Common myeloid progenitor, CD34-positive (primary cell): ENCODE measurements at places on chromosomes 7 and 10.

DNA sequence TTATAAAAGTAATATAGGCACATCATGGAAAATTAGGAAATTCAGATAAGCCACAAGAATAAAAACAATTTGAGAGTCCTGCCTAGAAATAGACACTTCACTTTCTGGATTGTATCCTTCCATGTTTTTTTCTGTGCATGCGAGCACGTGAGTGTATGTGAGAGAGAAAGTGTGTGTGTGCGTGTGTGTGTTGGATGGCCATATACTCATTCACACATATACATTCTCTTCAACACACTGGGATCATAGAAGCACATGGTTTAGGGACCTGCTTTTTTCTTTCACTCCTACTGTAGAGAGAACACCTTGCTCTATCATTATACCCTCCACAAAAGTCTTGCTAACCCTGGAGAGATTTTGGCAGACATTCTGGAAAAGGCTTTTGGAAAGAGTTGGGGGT lies 7.5 kb downstream of the FFAR4 start:
- peak; percentile 34 for DNase-seq

- DNase-seq, result no peak
These were observed 11.1 kb downstream of the MAFK start for GRCh38 chr7:1541431-1542162.

- DNase-seq, result no peak
These were observed 56.0 kb downstream of the ZPBP start for GRCh38 chr7:50037086-50037485.

- DNase-seq, result no peak
These were observed 228.6 kb downstream of the GLRX3 start for GRCh38 chr10:130364631-130365411.

GRCh38 chr7:76424413-76425111 lies at the start of gene ZP3:
ZP3 (plus strand) TSS chr7:76424950; CDS start chr7:76424965, 15 bp downstream.
- no peak for DNase-seq

- peak; percentile 79 for DNase-seq
These were observed 660 bp upstream of the HHEX start for GRCh38 chr10:92688927-92689662.

DNA sequence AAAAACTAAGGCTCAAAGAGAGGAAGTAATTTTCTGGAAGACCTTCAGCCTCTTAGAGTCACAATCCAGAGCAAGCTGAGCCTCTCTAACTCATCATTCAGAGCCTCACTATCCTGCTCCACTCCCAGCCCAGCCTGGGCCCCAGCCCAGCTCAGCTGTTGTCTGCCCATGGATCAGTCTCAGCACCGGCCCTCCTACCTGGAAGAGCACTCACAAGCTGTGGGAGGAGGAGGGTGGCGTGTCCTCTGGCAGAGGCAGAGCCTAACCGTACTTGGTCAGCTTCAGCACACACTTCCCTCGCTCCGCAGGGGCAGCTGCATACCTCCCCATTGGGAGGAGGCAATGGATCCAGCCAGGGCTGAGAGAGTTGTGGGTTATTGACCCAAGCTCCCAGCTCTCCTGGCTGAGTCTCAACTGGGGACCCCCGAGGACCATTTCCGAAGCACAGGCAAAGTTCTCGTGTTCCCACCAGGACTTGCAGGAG lies 66.7 kb upstream of the GPR26 start:
- no peak for DNase-seq

GRCh38 chr10:75658915-75659314 lies 227.5 kb downstream of the LRMDA start:
- no peak for DNase-seq

DNA sequence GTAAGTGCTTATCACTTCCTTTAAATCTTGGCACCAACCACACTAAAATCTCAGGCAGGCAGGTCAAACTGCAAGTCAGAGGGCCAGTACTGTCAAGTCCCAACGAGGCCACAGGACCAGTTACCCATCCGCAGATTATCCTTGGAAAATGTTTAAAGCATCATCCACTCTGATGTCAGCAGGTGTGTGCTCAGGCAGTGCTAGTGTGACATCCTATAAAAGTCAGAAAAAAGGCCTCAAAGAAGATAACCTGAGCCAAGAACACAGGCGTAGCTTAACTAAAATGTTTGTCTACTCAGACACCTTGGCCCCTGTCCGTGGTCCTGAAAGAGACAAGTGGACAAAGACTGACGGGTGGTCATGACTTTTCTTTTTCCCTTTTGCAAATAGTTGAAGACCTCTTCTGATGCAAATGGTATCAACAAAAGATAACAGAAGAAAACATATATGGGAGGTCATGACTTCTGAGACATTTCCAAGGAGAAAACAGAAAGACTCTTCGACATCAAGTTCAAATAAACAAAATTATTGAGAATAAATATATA lies 309.3 kb downstream of the KCNMA1 start:
- peak; percentile 7 for DNase-seq

DNA sequence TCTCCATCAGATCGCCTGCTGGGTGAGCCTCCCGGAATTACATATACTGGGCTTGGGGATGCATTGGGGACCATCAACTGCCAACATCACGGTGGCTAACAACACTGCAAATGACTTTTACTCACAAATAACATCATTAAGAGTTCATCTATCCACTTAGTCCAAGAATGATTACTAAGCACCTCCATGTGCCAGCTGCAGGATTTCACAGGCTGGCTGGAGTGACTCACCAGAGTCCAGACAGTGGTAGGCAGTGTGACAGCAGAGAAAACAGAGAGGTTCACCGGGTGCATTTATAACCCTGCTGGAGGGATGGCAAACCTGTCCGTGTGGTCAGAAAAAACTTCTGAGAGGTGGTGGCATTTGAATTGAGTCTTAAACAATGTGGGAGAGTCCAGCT lies 3.2 kb upstream of the IGFBP3 start:
- DNase-seq, result no peak

GRCh38 chr7:25391295-25391861 lies 163.1 kb upstream of the NPVF start:
- peak; percentile 40 for DNase-seq

- no peak for DNase-seq
These were observed 49.6 kb downstream of the MAGI2 start for GRCh38 chr7:79403879-79404278.

GRCh38 chr7:124908259-124908658 lies 21.4 kb downstream of the POT1 start:
- DNase-seq, result no peak

- DNase-seq, result no peak
These were observed 8.5 kb downstream of the TPST1 start for GRCh38 chr7:66213637-66214036.

DNA sequence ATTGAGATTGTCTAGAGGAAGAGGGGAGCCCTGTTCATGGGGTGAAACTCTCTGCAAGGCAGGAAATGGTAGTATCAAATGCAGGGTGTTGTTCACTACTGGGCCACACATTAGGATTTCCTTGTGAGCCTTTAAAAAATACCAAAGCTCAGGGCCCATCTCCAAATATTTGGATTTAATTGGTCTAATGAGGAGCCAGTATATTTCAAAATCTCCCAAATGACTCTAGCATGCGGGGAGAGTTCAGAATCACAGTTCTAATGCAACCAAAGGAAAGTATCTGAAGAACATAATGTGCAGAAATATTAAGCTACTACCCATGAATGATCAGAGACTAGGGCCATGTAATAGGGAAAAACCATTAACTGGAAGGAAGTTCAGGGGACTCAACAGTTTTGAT lies 27.3 kb downstream of the JCAD start:
- no peak for DNase-seq

- DNase-seq, result no peak
These were observed 100.2 kb upstream of the SP4 start for GRCh38 chr7:21327422-21328409.

GRCh38 chr10:124802313-124802675 lies 675 bp downstream of the ABRAXAS2 start:
- DNase-seq, result peak; percentile 77

GRCh38 chr10:30902621-30903396 lies 128.9 kb downstream of the ZNF438 start:
- no peak for DNase-seq

- DNase-seq, result no peak
These were observed 68.0 kb downstream of the VOPP1 start for GRCh38 chr7:55504093-55504859.

DNA sequence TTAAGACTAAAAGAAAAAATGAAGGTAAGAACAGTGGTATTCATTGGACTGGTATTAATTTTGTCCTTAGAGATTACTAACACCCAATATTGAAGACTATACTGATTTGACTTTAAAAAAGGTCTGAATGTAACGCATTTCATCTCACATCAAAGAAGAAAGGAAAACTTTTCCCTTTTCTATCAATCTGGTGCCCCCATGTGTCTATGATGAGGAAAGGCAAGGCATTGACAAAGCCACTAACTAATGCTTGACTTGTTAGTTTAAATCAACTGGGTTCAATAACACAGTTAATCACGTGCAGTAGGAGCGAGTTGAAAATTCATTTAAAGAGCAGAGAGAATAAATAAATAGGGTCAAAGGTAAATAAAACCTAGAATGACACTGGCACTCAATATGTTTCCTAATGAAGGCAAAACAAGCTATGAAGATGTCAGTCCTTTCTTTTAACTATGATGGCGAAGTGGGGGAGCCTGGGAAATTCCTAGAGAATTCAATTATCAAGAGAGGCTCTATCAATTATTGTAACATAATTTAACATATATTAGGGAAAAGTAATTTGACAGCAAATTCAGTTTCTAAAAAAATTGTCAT lies 180.9 kb downstream of the ANK3 start:
- peak; percentile 52 for DNase-seq

- DNase-seq, result no peak
These were observed 75.1 kb downstream of the RELN start for GRCh38 chr7:103914147-103914899.

- no peak for DNase-seq
These were observed 114.0 kb downstream of the WDFY4 start for GRCh38 chr10:48798481-48799254.

DNA sequence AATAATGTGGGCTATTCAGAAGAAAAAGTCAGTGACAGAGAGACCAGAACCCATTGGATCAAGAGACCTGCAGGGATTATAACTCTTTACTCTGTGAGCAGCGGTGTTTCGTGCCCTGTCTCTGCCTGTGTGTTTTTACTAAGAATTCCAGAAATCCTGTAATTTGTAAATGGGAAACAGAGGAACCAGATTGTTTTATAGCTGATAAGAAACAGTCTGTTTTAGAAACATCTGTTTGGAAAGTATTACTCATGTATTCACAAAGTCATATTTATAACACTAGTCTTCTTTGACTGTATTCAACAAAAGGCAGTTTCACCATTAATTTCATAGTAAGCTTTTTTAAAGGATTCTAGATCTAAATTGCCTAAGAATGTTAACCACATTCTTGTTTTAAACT lies 30.0 kb upstream of the VDAC2 start:
- DNase-seq, result no peak

DNA sequence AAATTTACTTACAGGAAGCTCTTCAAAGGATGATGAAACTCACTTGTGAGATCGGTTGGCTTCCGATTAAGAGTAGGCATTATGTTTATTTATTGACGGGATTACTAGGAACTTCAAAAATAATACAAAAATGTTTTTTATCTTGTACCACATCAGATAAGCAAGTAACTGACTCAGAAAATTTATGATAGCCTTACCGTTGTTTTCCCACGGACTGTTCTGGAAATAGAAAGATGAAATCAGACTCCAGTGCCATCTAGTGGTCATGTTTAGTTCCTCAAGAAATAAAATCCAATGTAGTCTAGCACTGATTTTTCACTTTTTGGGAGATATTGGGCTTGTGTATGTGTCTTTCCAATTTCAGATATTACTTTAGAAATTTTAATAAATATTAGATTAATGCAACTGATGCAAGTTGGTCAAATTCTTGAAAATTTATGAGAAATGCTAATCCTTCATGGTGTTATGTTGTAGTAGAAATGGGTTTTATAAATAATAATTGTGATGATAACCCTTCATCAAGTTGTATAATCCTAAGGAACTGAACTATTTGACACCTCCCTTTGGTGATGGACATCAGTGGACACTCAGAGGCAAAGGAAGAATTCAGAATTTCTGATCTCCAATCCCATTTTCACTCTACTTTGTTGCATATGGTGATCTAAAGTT lies 168.8 kb downstream of the TMEM26 start:
- DNase-seq, result peak; percentile 70

GRCh38 chr10:76206797-76207352 lies 775.5 kb downstream of the LRMDA start:
- DNase-seq, result no peak

GRCh38 chr7:70446448-70447143 lies 685.3 kb upstream of the GALNT17 start:
- no peak for DNase-seq

- DNase-seq, result peak; percentile 23
These were observed 8.0 kb downstream of the RSU1 start for GRCh38 chr10:16809074-16809718.

DNA sequence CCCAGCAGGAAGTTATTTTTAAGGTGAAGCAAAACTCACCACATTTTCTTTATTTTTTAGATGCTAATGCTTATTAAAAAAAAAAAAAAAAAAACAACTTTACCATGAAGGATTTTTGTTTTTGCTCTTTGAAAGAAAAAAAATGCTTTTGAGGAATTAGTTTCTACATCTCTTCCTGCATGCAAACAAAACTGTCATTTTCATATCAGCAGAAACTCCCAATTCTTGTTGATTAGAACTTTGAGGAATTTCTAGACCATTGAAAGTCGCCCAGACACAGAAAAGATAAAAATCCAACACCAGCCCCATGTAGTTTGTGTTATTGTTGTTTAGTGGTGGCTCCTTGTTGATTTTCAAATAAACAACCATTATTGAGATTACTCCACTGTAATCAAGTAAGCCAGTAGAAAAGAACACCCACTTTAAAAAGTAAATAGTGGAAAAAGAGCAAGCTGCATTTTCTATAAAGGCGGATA lies 14.3 kb downstream of the SKIDA1 start:
- DNase-seq, result no peak

GRCh38 chr7:37215290-37215923 lies 233.3 kb downstream of the ELMO1 start:
- peak; percentile 41 for DNase-seq

- DNase-seq, result peak; percentile 91
These were observed 31.1 kb upstream of the RHEB start for GRCh38 chr7:151550656-151551286.

DNA sequence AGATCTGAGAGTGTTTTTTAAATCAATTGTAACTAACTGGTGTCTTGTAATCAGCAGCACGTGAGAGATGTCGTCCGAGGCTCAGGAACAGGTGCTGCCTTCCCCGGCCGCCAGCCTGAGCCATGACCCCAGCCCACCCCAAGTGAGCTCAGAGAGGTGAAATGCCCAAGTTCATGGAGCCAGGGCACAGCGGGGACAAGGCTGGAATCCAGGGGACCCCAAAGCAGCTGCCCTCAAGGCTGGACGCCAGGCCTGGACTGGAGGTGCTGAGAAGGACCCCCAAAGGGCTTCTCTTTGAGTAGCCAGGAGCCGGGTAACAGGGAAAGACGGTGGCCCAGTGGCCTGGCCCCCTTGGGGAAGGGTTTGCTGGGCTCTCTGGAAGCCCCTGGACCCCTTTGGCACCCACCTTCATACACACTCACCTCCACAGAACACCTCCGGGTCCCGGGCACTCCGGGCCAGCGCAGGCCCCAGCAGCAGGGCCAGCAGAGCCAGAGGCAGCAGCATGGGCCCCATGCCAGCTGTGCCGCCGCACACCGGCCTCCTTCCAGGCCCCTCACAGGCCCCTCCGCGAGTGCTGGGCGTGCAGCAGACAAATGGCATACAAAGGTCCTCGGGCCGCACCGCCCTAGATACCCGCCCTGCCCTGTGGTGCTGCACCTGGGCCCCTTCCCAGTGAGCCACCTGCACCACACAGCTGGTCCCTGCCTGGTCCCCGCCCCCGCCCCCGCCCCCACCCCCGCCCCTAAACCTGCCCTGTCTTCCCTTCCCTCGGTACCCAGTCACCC lies 24.0 kb upstream of the CNPY1 start:
- no peak for DNase-seq

- peak; percentile 76 for DNase-seq
These were observed 9.0 kb downstream of the SPOCK2 start for GRCh38 chr10:72079356-72079755.

- no peak for DNase-seq
These were observed 5.1 kb downstream of the ING3 start for GRCh38 chr7:120955577-120956149.
